ENCODE measurements at places on chromosomes 1 and 21.
A peak's percentile ranks its signal among the peaks of the same experiment; 100 is the strongest.

GRCh38 chr21:35491920-35492678, 443.0 kb upstream of the RUNX1 start:
- no peak for DNase-seq

DNA sequence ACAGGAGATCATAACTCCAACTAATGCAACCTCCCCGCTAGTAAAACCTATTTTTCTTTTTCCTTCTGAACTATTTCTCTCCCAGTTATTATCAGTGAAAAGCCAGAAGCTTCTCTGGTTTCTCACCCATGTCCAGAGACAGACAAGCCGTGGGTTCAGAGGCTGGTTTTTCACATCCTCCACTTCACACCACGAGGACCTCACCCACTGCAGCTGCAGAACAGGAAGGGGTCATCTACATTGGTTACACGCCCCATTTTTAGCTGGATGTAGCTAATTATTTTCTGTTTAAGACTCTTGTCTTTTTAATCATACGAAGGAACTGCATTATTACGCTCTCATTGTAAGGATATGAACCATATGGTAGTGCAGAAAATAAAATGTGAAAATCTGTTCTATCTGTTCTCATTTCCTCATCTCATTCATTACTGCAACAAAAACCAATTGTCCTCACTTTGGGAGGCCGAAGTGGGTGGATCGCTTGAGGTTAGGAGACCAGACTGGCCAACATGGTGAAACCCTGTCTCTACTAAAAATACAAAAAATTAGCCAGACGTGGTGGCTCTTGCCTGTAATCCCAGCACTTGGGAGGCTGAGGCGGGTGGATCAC, 39.1 kb upstream of the CLDN14 start:
- DNase-seq, result no peak

GRCh38 chr1:181730606-181731005, 247.3 kb downstream of the CACNA1E start:
- no peak for DNase-seq

GRCh38 chr1:52523376-52523775, 29.5 kb downstream of the TUT4 start:
- DNase-seq, result peak; percentile 8

GRCh38 chr21:43352568-43353281, 74.2 kb downstream of the SIK1 start:
- DNase-seq, result no peak

- no peak for DNase-seq
These were observed 51.1 kb upstream of the ACADM start for GRCh38 chr1:75673399-75673798.
